ENCODE measurements at places on chromosomes 11 and 22. TPM values are rescaled to one million over a fixed set of nuclear protein-coding genes. Genes with fewer than 3 reads are reported as not detected.
A peak's percentile ranks its signal among the peaks of the same experiment; 100 is the strongest.

DNA sequence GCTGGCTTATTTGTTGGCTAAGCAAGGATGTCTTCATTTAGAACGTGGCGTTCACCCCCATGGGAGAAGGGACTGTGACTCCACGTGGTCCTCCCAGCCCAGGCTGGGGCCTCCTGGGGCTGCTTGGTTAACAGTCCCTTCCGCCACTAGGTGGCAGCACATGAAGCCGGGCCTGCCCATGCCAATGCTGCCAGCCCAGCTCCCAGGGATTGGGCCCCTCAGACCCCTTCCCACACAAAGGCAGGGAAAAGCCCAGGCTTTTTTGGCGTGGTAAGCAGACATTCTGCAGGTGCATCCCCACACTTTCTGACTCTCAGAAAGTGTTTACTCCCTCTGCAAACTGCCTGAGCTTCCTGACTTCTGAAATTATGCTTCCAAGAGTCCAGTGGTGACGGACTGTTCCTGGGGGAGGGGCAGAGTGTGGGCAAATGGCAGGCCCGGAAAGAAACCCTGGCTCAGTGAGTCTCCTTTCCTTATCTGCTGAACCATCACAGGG, 3.1 kb downstream of the CBX6 start:
- peak; percentile 78 for DNase-seq

- DNase-seq: no peak
Measured at GRCh38 chr22:17769716-17770082, 4.6 kb downstream of the BID start.

DNA sequence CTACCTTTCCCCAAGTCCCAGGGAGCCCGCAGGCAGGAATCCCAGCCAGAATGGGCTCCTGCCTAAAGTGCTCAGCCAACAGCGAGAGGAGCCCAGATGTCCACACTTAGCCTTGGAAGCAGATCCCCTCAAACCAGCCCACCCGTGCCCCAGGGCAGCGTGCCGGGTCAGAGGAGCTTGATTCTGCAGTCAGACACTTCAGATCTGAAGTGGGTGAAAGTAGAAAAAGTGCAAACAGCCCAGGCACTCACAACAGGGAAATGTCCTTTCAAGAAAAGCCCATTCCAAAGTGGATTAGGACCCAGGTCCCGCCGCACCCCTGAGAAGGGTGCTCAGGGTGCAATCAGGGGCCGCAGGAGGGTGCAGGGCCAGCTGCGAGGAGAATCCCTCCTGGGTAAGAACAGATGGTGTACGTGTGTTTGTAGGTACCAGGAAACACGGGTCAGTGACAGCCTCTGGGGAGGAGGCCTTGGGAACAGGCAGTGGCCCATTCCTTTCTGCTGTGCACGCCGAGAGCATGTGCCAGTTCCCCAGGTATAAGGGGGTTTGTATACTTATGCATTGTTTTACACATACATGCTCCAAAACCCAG, 17.7 kb downstream of the ELFN2 start:
- DNase-seq: no peak

- peak; percentile 89 for DNase-seq
Measured at GRCh38 chr11:355581-356458, 13.5 kb upstream of the B4GALNT4 start.

DNA sequence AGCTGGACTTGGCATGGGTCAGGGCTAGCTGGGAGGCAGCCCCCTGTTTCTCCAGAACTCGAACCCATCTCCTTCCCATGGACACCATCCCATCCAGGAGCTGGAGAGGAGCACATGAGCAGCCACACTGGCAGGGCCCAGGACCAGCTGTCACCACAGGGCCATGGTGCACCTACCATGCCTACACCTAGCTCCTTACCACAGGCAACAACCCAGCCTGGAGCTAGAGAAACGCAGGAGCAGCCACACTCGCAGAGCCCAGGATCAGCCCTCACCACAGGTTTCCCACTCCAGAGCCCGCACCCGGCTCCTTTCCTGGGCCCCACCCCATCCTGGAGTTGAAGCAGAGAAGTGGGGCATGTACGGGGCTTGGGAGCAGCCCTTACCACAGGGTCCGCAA, 50.2 kb downstream of the GAB4 start:
- DNase-seq: no peak

The THAP7 gene
- 56.5 TPM for total RNA-seq

The TCF20 gene
- total RNA-seq: 10.9 TPM

The LIF gene
- total RNA-seq: 13.5 TPM

The FGF4 gene
- not detected for total RNA-seq

The ADORA2A gene
- total RNA-seq: 1.1 TPM

The PATE3 gene
- not detected for total RNA-seq

The SMCO4 gene
- total RNA-seq: 2.2 TPM

The MMP27 gene
- total RNA-seq: not detected

The OR52N4 gene
- total RNA-seq: not detected
